ENCODE measurements at places on chromosomes 6 and 20.
A peak's percentile ranks its signal among the peaks of the same experiment; 100 is the strongest.

GRCh38 chr20:56393653-56394052, 1.2 kb downstream of the CSTF1 start:
- no peak for DNase-seq

DNA sequence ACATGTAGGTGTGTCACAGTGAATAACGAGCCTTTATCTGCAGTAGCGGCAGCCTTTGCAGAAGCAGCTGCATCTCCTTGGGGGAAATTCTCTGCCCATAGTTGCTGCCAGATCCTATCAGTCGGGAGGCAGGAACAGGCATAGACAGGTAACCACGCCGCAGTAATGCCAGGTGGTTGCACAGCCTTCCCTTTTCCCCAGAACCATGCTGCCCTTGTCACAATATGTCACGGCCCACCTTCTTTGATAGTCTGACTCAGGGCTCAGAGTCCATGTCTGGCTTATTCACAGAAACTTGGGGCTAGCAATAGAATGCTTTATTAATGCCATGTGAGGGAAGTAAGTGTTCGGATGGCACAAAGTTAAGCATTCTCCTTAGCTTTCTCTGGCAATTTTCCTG, 76.6 kb downstream of the F13A1 start:
- no peak for DNase-seq

DNA sequence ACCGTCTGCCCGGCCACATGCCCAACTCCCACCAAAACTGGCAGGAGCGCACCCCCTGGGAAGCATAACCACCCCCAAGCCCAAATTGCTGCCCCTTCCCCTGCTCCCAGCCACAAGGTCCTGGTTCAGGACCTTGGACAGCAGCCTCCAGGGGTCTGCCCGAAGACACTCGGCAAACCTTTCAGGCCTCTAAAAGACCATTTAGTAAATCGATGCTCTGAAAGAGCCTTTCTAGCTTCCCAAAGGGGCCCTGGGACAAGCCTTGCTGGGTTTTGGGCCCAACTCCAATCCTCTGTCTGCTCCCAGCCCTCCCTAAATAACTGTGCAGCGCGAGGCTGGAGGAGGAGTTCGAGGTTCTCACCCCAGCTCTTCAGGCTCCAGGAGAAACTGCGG, 30.5 kb downstream of the GRM4 start:
- DNase-seq = peak; percentile 38

DNA sequence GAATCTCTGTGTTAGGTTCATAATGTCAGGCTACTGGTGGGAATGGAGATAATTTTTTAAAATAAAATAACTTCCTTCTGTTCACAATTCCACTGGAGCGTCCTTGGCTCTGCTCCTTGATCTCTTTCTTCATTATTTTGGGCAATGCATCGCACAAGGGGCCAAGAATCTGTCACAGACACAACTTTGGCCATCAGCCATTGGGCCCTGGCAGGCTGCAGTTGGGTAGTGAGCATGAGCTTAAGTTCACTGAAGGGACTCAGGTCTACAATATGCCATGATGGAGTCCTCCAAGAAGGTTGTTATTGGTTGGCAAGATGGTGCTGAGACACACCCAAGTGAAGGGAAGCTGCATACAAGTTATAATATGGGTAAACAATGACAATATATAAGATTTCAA, 40.0 kb downstream of the CYP39A1 start:
- no peak for DNase-seq

DNA sequence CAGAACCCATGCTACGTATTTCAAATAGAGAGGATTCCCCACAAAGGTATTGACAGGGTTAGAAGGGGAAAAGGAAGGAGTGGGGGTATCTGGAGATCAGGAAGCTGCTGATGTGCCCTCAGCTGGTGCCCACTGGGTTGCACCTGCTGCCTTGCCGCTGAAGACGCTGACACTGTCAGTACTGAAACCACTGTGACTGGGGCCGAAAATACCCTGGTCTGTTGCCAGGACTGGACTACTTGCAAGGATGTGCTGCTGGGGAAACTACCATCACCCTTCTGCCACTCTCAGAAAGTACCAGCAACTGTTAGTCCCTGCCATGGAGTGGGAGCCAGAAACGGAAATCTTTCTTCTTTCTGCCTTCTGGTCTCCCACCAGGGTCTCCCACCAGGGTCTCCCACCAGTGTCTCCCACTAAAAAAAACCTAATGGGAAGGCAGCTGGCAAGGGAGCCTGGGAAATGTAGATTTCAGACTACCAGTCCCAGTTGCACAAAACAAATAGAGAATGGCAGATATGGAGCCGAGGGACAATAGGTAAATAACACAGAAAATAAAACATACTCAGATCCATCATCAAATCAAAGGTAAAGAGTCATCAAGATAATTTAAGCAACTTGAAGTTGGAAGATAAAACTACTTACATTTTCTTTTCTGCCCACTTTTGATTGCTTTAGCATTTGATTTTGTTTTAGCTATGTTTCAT, 204.8 kb downstream of the TPBG start:
- no peak for DNase-seq

DNA sequence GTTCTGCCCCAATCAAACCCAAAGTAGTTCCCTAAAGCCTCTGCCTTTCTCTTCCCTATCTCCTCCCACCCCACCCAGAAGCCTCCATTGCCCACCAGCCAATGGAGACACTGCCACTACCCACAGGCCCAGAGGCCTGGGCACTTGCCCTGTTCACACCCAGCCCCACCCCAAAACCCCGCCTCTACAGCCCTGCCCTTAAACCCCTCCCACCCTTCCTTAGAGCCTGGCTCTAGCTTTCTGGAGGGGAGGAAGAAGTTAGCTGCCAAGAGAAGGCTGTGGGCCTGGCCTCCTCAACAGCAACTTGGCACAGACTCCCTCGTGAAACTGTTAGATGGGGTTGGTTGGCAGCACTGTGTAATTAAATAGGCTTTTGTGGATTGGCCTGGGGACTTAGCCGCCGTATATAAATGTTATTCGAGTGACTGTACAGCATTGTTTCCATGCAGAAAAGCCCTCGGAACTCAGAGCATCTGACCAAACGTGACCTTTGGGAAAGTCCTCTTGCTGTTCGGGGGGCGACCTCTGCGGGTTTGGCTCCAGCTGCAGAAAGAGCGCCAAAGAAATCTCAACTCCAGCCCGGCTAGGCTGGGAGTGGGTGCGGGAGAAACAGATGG, 31.4 kb downstream of the COL11A2 start:
- DNase-seq = peak; percentile 42

- DNase-seq = no peak
Measured at GRCh38 chr6:143964674-143965081, 43.4 kb downstream of the PLAGL1 start.

All from suppressor macrophage (primary cell).